ENCODE measurements at places on chromosomes 6 and 20.

DNA sequence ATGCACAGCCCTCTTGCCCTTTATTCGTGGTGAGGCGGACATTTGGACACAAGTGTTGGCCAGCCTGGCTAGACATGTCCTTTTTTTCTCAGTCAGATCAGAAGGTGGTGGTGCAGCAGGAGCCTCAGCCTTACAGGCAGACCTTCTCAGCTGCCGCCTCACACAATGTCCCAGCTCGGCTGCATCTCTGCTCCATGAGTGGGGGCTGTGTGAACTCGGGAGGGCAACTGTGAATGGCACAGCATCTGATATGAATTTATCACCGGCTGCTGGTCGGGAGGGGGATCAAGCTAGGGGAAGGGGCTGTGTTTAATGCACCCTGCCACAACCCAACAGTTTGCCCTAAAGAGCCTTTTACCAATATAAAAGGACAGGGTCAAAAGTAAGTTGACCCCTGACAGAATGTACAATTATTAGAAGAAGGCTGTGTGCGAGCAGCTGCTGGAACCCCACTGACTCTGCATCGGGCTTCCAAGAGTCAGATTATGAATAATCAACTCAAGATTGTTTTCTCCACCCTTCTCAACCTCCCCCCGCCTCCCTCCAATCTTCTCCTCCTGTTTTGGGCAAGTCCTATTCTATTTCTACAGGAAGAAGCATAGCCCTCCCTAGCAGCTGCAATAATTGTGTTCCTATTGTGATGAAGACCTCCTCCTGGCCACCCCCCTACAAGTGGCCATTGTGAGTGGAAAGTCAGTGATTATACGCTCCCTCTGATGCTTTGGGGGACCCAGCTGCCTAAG is 245.2 kb downstream of the PKHD1 start:
- no peak for DNase-seq

DNA sequence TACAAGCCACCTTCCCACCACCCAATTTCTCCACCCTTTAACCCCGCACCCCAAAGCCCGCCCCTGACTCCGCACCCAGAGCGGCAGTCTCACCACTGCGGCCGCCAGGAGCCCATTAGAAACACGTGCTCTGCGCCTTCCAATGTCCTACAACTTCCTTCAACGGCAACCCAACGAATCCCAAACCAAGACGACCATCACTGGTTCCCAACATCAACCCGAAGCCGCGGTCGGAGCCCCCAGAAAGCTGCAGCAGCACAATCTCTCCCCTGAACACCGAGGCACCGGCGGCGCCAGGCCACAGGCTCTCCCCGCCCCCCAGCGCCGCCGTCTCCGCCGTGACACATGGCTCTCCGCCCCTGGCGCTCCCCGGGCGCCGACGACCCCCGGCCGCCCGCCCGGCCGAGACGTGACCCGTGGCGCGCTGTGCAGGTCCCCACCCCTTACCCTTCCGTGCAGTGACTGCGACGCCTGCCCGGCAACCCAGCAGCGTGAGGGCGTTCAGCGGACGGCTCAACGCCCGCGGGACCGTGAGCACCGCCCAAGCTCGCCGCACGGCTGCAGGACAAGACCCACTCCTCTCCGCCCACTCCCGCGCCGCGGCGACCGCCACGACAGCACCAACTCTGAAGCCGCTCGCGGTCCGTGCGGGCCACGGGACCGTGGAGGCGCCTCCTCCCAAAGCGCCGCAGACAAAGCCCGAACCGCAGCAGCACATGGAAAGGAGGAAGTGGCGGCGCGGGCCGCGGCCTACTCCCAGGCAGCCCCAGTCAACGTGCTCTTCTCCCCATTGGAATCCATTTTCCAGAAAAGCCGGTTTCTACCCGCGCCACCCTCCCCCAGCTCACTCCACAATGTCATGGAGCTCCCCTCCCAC is 551 bp downstream of the SYNCRIP start:
- DNase-seq = peak; percentile 71

- no peak for DNase-seq
Observed at GRCh38 chr6:170178561-170179477, 112.1 kb downstream of the DLL1 start.

DNA sequence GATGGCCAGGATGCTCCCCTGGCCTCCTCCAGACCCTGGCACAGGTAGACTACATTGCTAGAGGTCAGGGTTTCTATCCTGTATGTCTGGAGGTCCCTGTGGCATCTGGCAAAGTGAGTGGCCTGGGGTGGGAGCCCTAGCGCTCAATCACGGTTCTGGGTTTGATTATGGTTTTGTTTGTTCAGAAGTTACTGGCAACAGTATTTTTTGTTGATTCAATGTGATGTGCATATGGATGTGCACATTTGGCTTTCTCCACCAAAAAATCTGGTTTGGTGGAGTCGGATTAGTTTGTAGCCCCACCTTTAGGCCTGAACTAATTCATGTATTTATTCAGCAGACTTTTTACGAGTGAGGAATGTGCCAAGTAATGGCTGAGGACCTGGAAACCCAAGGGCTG is 109.7 kb downstream of the VEGFA start:
- DNase-seq = no peak

GRCh38 chr6:84927551-84927950 is 163.2 kb upstream of the TBX18 start:
- no peak for DNase-seq

- no peak for DNase-seq
Observed at GRCh38 chr6:21769968-21770367, 176.4 kb downstream of the SOX4 start.
